ENCODE measurements at places on chromosomes 3 and 15.

DNA sequence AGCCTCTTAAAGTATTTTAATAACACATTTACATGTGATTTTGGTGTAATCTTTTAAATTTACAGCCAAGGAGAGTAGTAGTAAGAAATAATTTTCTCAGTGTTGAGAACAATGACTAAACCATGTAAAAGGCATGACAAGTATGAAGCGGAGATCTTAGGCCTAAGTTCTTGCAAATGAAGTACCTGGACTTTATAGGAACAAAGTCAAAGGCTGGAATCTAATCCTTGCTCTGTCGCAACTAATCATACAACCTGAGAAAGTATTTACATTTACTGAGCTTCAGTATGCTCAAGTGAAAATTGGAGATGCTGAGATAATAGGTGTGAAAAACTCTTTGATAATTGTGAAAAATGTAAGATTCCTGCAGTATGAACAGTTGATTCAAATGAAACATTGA is 86.4 kb upstream of the VGLL3 start:
- no peak for DNase-seq

DNA sequence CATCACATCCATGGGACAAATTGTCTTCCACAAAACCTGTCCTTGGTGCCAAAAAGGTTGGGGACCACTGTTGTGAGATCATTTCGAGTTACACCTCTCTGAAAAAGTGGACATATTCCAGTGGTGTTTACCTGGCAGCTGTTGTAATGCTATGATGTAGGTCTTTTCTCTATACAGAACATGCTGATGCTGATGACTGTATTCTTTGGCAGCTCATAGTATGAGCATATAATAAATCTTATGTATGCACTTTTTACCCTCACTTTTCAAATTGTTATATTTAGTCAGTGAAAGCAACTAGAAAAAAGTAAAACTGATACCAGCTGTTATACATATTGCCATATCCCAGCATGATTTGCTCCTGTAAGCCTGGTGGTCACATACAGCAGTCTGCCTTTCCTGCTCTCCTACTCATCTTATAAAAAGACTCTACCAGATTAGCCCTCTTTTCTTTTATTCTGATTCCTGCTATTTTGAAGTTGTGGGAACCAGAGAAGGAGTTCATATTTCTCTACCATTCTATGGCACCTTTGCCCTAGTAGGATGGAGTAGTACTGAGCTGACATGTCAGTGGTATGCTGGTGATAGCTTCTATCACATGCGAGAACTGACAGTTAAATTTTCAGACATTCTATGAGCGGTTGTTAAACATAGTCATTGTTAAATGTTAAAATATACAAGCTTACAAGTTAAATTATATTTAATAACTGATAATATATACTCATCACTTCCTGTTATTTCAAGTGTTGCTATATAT is 128.7 kb downstream of the FNDC3B start:
- no peak for DNase-seq

DNA sequence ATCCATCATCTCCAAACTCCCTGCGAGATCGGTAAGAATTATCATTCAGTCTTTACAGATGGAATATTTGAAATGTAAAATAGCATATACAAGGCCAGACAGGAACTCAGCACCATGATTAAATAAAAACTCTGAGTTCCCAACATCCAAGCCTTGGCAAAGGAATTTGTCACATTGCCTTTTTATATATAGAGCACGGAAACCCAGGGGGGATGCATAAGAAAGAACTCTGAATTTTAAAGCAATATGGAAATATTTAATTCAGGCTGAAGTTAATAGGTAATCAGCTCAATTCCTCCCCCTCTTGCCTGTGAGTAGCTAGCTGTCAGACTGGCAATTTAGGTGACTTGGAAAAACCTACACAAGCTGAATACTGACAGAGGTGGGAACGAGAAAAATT is 217.9 kb upstream of the KCNMB2 start:
- DNase-seq: no peak

GRCh38 chr3:133998691-133999241 is 31.0 kb downstream of the SLCO2A1 start:
- no peak for DNase-seq

DNA sequence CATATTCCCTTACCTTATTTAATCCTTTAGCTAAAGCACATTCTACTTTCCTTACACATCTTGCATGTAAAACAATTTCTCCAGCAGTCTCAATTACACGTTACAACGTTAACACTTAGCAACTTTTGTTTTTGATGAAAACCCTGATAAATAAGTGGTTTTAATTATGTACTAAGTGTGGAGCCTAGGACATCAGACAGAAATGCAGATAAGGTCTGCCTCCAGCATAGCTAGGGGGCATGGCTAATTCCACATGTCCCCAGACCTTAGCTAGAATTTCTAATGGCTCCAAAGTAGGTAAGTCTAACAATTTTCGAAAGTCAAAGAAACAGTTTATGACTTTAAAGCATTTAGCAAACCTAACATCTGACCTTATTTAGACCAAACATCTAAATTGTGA is 77.4 kb upstream of the TERB2 start:
- DNase-seq: no peak

DNA sequence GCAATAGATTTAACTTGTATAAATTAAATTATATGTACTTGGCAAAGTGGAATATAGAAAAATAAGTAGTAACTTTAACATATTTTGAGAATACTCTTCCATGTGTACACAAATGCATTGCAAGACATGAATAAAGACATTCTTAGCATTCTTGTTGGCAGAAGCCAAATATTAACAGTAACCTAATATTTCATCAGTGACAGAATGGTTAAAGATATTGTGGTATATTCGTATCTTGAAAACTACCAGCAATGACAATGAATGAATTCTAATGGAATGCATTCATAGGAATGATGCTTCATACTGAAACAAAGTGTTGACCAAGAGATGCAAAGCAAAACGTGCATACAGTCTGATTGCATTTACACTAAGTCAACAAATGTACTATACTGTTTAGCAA is 524.7 kb downstream of the GRM7 start:
- no peak for DNase-seq

GRCh38 chr3:58334013-58334321 is 1.3 kb downstream of the PXK start:
- no peak for DNase-seq

DNA sequence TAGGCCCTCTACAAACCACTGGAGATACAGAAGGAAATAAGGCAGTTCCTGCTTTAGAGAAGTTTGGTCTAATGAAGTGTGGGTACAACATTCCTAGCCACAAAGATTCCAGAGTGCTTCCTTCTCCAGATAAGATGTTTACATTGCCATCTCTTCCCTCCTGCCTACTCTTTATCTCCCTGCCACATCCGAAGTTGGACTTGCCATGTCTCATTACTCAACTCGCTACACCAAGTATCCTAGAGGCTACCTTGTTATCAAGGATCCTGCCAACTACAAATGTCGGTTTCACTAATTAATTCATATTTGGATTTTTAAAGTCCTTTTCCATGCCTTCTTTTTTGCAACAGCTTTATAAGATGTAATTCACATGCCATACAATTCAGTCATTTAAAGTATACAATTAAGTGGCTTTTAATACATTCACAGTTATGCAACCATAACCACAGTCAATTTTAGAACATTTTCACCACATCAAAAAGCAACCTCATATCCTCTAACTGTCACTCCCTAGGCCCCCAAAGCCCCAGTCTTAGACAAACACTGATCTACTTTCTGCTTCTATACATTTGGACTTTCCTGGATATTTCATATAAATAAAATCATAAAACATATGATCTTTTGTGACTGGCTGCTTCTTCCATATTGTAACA is 53.7 kb upstream of the CSTA start:
- DNase-seq: no peak

DNA sequence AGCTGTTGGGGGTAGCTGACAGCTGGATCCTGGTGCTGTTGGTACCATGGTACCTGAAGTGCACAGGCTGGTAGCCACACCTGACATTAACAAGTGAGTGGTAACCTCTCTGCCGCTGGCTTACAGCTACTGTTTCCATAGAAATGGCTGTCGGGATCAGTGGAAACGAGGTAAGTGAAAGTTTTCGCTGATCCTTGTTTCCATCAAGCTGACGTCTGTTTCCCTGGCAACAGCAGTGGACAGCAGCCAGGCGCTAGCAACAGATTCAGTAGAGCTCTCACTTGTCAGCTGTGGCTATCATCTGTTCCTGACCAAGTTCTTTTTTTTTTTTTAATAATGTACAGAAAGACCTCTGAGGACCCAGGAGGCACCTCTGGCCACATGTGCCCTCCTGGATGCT is 166.2 kb downstream of the CHDH start:
- no peak for DNase-seq

DNA sequence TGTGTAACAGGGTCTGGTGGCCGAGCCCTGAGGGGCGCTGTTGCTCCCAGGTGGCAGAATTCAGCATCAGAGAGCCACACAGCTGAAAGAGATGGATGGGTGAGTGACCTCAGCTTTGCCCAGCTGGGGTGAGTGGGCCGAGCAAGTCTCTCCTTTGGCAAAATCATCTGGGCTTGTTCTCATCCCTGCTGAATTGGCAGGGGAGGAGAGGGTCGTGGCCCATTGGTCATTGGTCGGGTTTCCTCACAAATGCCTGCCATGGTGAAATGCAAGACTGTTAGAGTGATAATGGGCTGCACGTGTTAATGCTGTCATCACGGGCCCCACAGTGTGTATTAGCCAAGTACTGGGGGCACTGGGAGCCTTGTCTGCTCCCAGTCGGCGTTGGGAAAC is 15.9 kb downstream of the ABHD2 start:
- DNase-seq: no peak

GRCh38 chr3:48553886-48554845 is 2.4 kb downstream of the PFKFB4 start:
- DNase-seq: no peak

GRCh38 chr3:30186741-30187219 is 419.6 kb upstream of the TGFBR2 start:
- DNase-seq: no peak

DNA sequence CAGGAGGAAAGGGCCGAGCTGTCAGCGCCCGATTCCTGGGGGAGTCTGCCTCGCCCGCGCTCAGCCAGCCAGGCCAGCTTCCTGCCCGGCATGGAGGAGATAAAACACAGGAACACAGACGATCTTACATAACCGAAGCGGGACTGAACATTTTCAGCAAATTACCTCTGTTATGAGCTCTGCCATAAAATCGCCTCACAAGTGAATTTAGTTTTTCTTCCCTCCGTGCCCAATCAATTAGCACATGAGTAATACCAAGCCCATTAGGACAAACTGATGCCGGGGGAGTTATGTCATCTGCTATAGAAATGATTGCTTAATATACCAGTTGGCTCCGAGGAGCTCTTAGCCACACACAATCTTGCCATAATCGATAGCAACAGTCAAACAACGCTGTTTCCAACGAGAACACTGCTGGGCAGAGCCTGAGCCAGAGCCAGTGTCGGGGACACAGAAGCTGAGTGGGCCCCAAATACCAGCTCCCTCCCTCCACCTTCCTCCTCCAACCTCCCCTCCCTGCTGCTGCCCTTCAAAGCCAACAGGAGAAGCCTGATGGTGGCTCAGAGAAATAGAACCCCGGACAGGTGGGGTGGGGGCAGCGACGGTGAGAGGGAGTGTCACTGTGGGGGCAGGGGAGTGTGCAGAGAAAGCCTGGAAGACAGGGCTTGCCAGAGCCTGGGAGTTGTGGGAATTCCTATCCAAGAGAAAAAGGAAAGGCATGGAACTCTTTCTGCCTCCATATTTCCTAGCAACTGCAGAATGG is 279.4 kb upstream of the TLE3 start:
- DNase-seq: no peak

- DNase-seq: no peak
These were observed 34.4 kb upstream of the HCN4 start for GRCh38 chr15:73403171-73403570.

DNA sequence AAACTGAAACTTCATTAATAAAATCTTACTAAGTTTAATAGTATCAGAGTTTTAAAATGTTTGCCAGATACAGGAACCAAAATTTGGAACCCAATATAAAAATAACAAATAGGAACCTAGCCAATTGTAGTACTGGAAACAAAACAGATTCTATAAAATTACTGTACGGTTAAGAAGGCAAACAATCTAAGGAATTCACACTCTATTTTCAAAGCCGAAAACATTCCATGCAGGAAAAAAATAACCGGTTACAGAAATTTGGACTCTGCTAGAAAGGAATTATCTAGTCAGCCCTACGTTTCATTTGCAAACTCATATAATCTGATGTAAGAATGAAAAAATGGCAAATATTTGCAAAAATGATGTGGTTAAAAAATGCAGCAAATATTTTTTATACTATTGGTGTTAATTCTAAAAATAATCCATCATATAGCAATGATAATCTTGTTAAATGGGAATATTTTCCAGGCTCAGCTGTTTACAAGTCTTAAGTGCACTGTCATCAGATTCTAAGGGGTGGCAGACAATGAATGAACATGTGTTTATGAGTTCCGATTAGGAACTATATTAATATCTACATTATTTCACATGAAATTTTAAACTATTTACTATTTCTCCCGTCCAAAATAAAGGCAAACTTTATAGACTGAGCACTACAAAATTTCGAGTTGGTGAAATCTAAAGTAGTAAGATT is 58.1 kb downstream of the DCBLD2 start:
- no peak for DNase-seq

DNA sequence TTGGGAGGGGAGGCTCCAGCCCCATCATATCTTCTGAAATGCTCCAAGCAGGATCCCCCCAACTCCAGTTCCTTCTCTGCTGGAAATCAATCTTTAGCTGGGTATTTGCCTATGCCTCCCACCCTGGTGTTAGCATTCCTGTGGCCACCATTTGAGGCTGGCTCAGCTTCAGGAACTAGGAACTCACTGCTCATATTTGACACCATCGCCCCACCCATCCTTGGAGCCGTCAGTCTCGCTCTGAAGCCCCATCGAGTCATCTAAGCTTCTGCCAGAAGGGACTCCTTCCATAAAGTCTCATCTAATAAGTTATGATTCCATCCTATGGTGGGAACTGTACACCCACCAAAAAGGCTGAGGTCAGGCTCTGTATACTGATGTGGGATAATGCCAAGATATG is 26.4 kb downstream of the PRKCD start:
- no peak for DNase-seq

GRCh38 chr15:41862515-41863116 is 24.0 kb downstream of the PLA2G4B start:
- DNase-seq: no peak

DNA sequence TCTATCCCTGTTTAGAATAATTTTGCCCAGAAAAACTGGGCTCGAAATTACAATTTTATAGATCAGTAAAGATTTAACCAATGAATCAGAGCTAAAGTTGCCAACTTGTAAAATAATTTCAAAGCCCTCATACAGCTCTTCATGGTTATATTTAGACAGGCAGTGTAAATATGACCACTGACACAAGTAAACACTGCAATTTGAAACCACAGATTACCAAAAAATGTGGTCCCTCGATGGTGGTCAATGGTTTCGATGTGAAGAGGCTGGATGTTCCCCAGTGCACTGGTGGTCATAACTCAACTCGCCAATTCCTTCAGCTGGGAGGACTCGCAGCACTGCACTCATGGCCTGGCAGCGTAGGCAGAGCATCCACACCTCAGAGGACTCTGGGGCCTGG is 28.6 kb downstream of the LRTM1 start:
- no peak for DNase-seq

GRCh38 chr15:63396152-63396928 is 14.7 kb upstream of the CA12 start:
- no peak for DNase-seq
